ENCODE measurements at places on chromosomes 5 and 9.
A peak's percentile ranks its signal among the peaks of the same experiment; 100 is the strongest.

DNA sequence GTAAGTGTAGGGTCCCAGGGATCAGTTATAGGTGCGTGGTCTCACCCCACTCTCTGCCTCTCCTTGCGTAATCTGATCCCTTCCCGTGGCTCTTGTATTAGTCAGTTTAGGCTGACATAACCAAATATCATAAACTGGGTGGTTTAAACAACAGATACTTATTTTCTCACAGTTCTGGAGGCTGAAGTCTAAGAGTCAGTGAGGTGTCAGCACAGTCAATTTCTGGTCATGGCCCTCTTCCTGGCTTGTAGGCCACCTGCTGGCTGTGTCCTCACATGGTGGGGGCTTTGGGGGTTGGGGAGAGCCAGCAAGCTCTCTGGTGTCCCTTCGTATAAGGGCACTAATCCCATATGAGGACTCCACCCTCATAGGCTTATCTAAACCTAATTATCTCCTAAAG is 32.3 kb downstream of the CARTPT start:
- no peak for DNase-seq

DNA sequence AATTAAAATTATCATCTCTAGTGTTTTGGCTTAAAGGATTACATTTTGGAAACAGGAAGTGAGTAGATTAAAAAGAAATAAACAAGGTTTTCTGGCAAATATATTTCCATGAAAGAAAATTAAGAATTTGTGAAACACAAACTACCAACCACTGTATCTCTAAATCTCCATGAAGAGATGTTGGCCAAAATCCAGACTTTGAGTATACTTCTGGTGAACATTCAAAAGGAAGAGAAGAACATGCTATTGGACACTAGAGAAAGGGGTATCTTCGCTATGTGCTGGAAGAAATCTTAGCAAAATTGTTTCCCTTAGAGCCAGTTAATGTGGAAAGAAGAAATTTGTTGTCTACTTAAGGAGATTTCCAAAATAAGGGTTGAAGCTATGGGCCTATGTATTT is 710.4 kb upstream of the CTNND2 start:
- no peak for DNase-seq

DNA sequence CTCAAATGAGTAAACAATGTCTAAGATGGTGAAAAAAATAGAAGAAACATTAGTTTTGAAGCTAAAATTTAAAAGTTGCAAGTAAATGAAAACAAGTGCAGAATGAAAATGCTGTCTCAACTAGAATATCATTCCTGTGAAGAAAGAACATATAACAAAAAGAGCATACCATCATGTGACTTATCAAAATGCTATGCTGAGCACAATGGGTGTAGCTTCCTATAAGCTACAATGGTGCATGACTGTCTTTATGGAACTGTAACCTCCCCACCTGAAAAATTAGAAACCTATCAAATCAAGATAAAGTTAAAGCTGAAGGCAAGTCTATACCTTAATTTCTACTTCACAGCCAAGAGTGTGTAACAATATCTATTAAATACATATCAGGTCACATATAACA is 192.0 kb downstream of the AP3B1 start:
- no peak for DNase-seq

- DNase-seq, result no peak
These were observed 503.6 kb upstream of the TUSC1 start for GRCh38 chr9:26181836-26182235.

DNA sequence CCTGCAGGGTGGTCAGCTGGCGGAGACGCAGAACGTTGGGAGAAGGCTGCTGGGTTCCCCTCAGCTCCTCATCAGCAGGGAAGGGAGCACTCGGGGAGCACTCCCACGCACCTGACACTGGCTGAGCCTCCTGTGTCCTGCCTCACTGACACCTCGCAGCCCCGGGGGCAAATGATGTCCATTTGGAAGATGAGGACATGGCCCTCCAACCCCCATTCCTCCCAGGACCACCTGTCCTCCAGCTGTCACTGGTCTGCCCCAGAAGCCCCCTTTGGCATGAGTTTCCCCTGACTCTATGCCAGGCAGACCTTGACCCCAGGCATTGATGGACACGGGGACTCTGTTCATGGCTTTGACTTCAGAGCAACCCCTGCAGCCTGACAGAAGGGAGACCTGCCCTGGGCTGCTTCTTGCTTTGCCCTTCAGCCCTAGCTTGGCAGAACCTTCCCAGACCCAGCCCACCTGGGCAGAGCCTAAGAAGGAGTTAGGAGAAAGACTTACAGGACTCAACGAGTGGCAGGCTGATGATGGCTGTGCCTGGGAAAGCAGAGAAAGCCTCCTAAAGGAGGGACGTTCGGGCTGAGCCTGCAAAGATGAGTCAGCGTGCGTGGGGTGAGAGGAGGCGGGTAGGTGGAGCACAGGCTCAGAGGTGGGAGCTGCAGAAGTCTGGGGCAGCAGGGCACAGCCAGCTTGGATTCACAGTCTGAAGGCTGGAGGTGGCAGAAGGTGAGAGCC is 90.6 kb downstream of the LMX1B start:
- DNase-seq, result peak; percentile 67

DNA sequence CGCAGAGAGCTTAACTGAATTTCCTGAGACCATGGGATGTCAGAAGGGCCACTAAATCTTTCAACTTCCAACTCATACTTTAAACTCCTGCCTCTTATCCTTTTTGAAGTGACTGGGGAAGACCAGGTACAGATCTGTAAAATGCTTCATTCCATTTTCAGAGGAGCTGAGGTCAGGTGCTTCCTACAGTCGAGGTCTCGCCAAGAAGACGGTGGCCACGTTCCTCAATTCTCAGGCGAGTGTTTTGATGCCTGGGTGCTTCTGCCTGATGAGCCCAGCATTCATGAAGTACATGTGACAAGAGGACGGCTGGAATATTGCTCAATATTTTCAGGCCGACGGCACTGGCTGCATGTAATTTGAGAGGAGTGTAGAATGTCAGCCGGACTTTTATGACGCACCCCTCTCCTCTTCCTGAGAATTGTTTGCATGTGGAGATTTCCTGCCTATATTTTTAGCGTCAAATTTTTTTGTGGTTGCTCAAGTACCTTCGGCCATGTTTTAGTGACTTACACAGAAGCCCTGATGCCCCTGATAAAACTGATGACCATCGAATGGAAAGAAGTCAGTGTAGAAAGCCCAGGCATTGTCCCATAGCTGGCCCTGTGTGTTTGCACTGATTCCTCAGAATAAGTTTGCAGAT is 38.8 kb upstream of the GLRX start:
- peak; percentile 98 for DNase-seq

GRCh38 chr9:33184963-33185362 is 17.8 kb upstream of the B4GALT1 start:
- peak; percentile 46 for DNase-seq

All from foreskin fibroblast (primary cell).